ENCODE measurements at places on chromosomes 3 and 15. TPM values are rescaled to one million over a fixed set of nuclear protein-coding genes. Genes with fewer than 3 reads are reported as not detected.

- no peak for DNase-seq
These were observed 75.2 kb upstream of the ADAMTSL3 start for GRCh38 chr15:83578691-83579090.

DNA sequence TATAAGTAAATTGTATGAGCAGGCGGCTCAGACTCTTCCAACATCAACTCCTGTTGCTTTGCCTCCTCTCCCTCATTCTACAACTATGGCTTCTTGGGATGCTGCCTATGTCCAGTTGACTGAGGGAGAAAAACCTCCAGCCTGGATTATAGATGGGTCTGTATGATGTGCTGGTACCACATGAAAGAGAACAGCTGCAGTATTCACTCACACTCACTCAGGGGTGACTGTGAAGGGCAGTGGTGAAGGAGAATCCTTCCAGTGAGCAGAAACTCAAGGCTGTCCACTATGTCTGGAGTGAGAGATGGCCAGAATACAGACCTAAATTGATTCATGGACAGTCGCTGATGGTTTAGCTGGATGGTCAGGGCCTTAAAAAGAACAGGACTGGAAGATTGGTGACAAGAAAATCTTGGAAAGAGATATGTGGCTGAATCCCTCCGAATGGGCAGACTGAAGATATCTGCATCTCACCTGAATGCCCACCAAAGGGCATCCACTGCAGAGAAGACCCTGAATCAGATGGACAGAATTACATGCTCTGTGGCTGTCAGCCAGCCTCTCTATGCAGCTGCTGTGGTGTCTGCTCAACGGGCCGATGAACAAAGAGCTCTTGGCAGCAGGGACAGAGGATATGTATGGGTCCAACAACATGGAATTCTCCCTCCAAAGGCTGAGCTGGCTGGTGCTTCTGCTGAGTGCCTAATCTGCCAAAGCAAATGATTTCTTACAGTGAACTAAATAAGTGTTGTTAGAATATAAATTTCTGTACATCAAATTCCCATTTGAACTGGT lies 1.9 kb upstream of the BCL2L10 start:
- DNase-seq, result no peak

DNA sequence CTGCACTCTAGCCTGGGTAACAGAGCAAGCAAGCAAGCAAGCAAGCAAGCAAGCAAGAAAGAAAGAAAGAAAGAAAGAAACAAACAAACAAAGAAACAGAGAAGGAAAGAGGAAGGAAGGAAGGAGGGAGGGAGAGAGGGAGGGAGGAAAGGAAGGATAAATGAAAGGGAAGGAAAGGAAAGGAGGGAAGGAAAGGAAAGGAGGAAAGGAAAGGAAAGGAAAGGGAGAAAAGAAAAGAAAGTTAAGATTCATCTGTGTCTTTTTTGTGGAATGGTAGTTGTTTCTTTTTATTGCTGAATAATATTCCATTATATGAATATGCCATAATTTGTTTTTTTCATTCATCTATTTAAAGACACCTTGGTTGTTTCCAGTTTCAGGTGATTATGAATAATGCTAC lies 506.9 kb upstream of the NAALADL2 start:
- DNase-seq, result no peak

GRCh38 chr3:17949101-17949500 lies 206.7 kb upstream of the TBC1D5 start:
- DNase-seq, result no peak

DNA sequence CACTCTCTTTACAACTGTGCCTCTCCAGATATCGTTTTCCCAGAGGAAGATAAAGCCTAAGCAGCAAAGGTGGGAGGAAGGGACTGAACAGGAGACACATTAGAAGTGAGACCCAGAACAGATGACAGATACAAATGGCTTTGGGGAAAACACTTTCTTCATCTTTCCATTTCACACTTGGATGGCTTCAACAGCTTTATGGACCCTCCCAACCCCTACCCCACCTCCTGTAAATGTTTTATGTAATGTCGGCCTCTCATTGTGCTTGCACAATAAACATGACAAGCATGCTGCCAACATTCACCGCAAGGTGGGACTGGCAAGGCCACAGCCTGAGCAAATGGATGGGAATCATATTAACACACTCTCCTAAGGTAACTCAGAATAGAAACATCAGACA lies 1088.6 kb downstream of the TUSC7 start:
- no peak for DNase-seq

DNA sequence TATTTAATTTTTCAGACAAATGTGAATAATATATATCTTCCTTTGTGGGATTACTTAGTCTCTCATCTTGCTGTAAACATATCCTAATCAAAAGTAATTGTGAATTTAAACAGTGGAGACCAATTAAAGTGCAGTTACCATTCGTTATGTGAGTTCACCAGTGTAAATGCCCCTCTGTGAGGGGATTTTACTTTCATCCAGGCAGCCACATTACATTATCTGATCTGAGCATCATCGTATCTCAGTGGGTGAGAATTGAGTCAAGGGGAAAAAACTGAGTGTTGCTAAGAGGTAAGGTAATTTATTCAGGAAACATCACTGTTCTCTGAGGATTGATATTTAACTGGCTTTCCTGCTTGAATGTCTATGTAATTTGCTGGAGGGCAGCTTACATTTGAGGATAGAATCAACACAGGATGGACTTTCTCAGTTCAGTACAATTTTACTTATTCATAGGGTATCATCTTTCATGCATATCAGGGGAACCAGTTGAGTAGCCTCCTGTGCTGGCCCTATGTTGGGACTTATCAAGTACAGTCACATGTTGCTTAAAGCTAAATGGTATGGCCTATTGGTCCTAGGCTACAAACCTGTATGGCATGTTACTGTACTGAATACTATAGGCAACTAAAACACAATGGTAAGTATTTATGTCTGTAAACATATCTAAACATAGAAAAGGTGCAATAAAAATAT lies 219.7 kb downstream of the CD47 start:
- no peak for DNase-seq

GRCh38 chr3:152961323-152961722 lies 126.4 kb downstream of the P2RY1 start:
- DNase-seq, result no peak

GRCh38 chr3:24748520-24748919 lies 253.9 kb upstream of the THRB start:
- DNase-seq, result no peak

GRCh38 chr3:61094608-61095007 lies 156.6 kb downstream of the FHIT start:
- DNase-seq, result no peak

DNA sequence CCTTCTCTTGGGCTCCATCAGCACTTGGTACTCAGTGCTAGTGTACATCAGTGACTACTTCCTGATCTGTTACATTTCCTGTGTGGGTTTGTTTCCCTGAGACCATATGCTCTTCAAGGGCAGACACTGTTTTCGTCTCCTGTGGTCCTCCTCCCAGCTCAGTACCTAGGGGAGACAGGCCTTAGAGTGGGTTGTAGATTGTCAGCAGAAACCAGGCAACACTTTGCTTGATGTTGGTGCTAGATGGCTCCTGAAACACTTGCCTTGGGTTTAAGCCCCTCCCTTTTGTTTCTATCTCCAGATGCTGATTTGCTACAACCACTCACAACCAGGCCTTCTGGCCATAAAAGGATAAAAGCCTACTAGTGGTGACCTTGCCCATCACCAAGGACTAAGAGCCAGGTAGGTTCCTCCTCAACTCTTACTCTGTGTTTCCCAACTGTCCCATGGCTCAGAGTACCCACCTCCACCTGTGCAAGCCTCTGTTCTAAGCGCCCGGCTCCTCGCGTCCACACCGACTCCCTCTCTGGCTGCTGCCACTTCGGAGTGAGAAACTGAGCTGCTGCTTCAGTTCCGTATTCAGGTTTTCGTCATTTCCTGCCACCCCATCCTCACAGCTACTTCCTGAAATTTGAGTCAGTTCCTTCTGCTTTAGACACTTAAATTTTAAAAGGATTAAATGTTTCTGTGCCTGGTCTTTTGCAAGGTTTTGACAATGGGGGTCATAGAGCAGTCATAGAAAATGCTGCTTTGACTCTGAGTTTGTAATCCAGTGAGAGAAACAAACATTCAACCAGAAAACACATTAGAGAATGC lies at the start of gene HCLS1:
Gene HCLS1, minus strand, starts transcription at position 548 of the 816 bp plus-strand sequence. CDS start 2,556 bp downstream, outside the sequence.
- DNase-seq, result no peak

- DNase-seq, result no peak
These were observed 176.0 kb upstream of the TMCO5A start for GRCh38 chr15:37758412-37758811.

DNA sequence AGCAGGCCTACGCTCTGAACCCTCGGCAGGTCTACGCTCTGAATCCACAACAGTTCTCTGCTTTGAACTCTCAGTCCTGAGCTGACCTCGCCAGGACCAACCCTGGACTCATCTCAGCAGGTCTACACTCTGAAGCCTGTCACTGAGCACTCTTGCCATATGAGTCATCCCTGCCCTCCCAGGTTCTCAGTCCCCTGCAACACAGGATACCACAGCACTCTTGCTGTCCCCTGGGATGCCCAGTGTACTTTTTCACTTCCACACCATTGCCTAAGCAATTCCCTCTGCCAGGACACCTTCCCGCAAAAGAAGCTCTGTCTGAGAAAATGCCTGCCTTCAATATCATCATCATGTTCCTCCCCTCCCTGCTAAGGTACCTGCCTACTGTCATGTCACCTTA lies 42.0 kb downstream of the NUP210 start:
- DNase-seq, result no peak

GRCh38 chr3:45771831-45772230 lies 24.5 kb downstream of the SLC6A20 start:
- no peak for DNase-seq

GRCh38 chr3:195270079-195270816 lies 711 bp downstream of the XXYLT1 start:
- DNase-seq, result peak; percentile 76

- DNase-seq, result no peak
These were observed 6.2 kb upstream of the NIPA1 start for GRCh38 chr15:22780267-22780666.

DNA sequence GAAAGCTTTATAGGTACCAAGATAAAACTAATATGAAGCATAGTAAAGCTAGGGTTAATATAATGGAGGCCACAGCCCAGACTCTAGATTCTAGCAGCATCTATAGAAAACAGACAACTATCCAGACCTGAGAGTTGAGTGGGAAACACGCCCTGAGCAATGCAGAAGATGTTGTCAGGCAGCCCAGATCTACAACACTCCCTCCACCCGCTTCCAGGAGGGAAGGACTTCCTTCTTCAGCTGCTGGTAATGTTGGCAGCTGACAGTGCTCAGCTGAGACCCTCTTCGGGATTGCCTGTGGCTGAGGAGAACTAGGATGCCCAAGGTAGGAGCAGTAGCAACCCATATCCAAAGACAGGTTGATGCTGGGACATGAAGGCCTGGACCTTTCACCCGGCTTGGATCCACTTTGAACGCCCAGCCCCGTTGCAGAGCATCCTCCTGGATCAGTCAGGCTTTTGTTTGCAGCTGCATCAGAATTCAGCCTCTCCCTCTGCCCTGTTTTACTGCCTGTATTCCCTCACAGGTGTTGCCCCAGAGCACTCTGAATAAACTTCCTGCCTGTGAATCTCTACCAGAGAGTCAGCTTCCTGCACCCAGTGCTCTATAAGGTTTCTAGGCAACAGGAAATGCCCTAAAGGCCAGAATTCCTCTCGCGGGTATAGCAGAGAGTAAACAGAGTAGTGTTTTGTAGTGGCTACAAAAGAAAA lies 174.7 kb upstream of the IL12A start:
- DNase-seq, result no peak

DNA sequence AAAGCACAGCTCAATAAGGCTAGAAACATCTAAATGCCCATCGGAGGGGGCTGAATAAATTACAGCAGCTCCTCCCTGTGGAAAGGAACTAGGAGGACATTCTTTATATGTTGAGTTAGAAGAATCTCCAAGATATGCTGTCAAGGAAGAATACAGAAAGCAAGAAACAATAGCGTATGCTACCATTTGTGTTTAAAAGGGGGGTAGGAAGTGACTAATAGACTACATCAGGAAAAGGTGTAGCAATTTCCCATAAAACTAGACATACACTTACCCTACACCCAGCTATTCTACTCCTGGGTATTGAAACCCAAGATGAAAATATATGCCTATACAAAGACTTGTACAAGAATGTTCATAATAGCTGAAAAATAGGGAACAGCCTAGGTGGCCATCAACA lies 21.6 kb downstream of the SEC61A1 start:
- DNase-seq, result no peak

GRCh38 chr3:66140743-66141372 lies 79.9 kb upstream of the SLC25A26 start:
- DNase-seq, result no peak

DNA sequence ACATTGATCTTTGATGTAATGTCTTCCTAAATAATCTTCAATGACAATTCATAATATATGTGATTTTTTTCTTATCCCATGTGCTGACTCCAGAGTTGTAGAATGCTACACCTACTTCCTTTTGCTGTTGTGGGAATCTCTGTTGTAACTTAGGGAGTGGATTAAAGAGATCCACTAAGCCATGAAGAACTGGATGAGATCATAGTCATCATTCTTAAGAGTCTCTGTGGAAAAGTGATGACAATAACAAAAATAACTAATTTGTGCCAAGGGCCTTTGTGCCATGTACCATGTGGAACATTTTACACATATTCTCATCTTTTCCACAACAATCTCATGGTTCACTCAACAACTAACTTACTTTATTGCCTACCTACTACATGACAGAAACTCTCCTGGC lies 162.9 kb upstream of the PDZRN3 start:
- no peak for DNase-seq

GRCh38 chr3:187484547-187485295 lies 116.5 kb downstream of the RTP4 start:
- no peak for DNase-seq

GRCh38 chr3:38690185-38690584 lies 40.7 kb upstream of the SCN5A start:
- DNase-seq, result no peak

The LDHAL6B gene
- total RNA-seq, result not detected

The TRH gene
- total RNA-seq, result 1.7 TPM

The CSTA gene
- not detected for total RNA-seq
